H9 (cell line): ENCODE measurements at places on chromosomes 1 and 21. TPM values are rescaled to one million over a fixed set of nuclear protein-coding genes. Genes with fewer than 3 reads are reported as not detected.
A peak's percentile ranks its signal among the peaks of the same experiment; 100 is the strongest.

- peak; percentile 64 for DNase-seq
Measured at GRCh38 chr21:44869781-44870747, 3.4 kb downstream of the PTTG1IP start.

- no peak for DNase-seq
Measured at GRCh38 chr1:183000167-183000962, 22.9 kb upstream of the LAMC1 start.

SARS1 gene
- 139 and 144 TPM in 2 replicates for total RNA-seq

GRCh38 chr1:188004849-188005248, 1176.1 kb downstream of the PLA2G4A start:
- DNase-seq: no peak

ALPL gene
- total RNA-seq: 84.8 and 92.9 TPM in 2 replicates

DNA sequence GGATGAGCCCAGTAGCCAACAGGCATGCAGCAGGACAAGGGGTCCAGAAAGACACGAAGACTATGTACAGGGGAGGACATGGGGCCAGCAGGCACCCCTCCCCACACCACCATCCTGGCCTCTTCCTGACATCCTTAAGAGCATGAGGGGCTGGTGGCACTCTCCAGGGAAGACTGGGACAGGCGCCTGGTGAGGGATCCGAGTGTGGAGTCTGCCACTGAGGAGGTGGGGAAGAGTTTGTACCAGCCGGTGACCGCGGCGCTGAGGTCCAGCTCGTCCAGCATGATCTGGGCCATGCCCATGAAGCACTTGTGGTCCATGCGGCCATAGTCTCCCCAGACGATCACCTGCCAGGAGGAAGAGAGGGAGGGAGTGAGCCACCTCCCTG, 39.1 kb downstream of the RIMS3 start:
- DNase-seq: no peak

- DNase-seq: no peak
Measured at GRCh38 chr1:111789142-111789541, 33.4 kb downstream of the DDX20 start.

CCDC185 gene
- not detected in 2 replicates for total RNA-seq

ZRANB2 gene
- total RNA-seq: 91.0 and 103 TPM in 2 replicates

PLCH2 gene
- 0.09 and 0.18 TPM in 2 replicates for total RNA-seq

DNA sequence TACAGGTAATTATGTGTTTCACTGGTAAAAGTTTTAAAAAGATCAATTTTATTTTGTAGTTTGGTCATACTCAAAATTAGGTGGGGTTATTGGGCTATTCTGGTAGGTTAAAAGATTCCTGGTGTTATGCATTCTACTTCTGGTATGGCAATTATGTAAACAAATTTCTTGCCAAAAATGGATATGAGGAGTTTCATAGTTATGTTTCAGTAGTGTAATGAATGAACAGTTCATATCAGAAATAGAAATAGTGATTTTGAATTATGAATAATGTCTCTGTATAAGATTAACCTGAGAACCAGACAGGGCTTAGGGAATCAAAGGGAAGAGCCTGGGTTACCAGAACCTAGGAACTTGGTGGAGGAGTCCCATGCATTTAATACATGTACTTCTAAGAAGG, 15.9 kb downstream of the ATF6 start:
- DNase-seq: no peak

DNA sequence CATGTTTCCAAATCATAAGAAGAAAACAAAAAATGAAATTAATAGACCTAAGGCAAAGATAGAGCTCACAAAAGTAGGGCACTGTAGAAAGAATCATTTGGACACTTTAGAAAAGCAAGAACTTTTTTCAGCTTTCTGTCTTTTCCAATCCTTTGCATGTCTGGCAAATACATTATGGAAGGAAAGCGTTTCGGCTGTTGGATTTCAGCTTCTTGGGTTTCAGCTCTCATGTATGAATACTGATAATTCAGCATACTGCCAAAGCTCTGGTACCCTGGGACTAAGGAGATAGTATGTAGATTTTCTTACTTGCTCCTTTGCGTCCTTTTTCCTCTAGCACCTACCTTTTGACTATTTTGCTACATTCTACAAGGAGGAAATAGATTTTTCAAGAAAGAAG, 375.9 kb downstream of the BRINP3 start:
- DNase-seq: no peak

DNA sequence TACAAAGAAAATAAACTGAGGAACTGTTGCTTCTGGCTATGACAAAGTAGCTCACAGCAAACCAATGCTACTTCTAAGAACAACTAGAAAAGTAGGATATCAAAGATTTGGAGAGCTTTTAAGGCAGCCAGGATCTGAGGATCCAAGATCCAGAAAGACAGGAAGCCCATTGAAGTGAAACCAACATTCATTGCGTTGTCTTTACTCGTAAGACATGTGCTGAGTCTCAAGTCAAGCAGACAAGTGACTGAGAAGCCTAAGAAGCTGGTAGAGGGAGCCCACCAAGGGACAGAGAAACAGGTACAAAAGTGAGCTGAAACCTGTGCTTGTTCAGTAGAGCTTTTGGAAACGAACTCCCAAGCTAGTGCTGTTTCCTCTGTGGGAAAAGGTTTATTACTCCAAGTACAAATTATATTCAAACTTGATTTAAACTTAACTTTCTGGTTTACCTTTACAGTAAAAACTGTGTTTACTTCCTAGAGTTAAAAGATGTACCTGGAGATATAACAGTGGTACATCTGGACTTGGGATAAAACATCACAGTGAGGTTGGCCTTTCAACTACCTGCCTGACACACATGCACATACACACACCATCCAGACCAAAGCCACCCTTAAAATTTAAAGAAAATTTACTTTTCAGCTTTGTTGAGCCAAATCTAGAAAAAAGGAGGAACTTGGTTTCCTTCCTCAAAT, 41.2 kb downstream of the NME7 start:
- no peak for DNase-seq

GRCh38 chr1:167723707-167724323, 2.0 kb downstream of the MPZL1 start:
- no peak for DNase-seq

BRINP3 gene
- not detected in 2 replicates for total RNA-seq

GRCh38 chr1:210292231-210292871, 36.4 kb upstream of the HHAT start:
- DNase-seq: peak; percentile 89

DNA sequence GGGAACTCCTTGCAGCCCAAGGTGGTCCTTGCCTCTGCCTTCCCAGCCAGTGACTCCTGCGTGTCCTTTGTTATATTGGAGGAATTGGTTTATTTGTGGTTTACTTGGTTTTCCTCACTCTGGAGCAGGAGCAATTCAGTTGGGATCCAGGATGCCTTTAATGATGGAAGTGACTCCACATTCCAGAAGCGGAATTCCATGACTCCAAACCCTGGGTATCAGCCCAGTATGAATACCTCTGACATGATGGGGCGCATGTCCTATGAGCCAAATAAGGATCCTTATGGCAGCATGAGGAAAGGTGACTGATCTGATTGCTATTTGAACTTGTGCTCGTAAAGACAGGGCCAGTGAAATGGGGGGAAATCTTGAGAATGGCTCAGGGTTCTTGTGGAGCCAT, 15.1 kb upstream of the PIGV start:
- no peak for DNase-seq

RGS8 gene
- 0.07 TPM in 1 of 2 replicates, not detected in the other for total RNA-seq

DNA sequence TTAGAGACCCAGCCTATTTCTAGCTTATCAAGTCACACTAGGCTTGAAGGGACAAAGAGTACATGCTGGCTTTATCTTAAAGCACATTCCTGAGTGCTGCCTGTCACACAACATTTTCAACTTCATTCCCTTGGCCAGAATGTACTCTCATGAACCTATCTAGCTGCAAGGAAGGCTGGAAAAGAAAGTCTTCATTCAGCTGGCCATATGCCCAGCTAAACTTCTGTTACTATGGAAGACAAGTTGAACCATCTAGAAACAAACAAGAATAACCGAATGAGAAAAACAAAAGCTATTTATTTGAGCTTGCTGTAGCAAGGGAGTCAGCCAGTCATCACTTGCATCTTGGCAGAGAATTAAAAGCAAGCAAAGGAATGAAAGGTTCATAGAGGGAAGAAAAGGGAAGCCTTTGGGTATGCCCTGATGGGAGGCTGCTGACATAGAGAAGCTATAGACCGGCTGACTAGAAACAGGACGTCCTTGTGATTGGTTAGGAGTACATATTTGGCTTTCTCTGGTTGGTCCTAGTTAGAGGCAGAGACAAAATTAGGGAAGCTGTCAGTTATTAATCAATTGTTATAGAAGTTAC, 108.4 kb downstream of the NEK7 start:
- DNase-seq: no peak

DNA sequence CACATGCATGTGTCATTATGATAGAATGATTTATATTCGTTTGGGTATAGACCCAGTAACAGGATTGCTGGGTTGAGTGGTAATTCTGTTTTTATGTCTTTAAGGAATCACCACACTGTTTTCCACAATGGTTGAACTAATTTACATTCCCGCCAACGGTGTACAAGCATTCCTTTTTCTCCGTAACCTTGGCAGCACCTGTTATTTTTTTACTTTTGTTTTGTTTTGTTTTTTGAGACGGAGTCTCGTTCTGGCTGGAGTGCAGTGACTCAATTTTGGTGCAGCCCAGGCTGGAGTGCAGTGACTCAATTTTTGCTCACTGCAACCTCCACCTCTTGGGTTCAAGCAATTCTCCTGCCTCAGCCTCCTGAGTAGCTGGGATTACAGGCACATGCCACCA, 8.5 kb upstream of the S100B start:
- DNase-seq: no peak

- no peak for DNase-seq
Measured at GRCh38 chr1:43853161-43853921, 80.3 kb upstream of the ARTN start.

GRCh38 chr21:23951251-23951650, 1656.0 kb downstream of the MRPL39 start:
- no peak for DNase-seq

BMP8B gene
- total RNA-seq: 0.33 and 0.42 TPM in 2 replicates

GSTM4 gene
- 22.0 and 24.6 TPM in 2 replicates for total RNA-seq

SRM gene
- total RNA-seq: 196 and 212 TPM in 2 replicates

- DNase-seq: peak; percentile 45
Measured at GRCh38 chr1:121418369-121419049, 233.7 kb downstream of the SRGAP2C start.

SLC6A9 gene
- 29.5 and 30.1 TPM in 2 replicates for total RNA-seq

DNA sequence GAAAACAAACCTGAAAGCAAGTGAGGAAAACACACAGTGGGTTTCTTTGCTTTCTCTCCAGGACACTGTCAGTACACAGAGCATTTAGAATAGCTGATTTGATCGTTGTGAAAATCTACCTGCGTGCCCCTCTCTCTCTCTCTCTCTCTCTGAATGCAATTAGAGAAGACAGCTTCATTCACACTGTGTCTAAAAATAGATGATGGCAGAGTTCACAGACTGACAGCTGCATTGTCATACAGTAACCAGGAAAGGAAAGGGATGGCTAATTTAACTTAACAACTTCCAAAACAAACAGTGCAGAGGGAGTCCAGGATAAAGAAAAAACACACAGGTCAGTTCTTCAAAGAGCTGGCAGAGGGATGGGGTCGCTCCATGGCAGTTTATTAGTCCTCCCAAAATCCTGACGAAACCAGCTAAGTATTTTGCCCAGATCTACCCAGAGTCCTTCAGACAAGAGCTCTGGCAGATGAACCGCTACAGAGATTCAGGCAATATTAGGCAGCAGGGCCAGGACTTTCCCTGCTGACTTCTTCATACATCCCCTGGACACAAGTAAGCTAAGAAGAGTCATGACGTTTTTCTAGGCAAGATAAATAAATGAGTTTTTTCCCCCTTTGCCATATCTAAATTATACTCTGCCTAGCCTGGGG, 58.9 kb downstream of the WLS start:
- no peak for DNase-seq

OR2L2 gene
- total RNA-seq: 0.11 TPM in 1 of 2 replicates, not detected in the other
